Suprapubic skin (tissue), 4 donors: ENCODE measurements at places on chromosomes 12 and 14. TPM values are rescaled to one million over a fixed set of nuclear protein-coding genes. Genes with fewer than 3 reads are reported as not detected.

Gene RPS6KL1
- total RNA-seq, result 1.6 TPM

Gene ASB2
- total RNA-seq, result 1.0 TPM

Gene PLEKHH1
- total RNA-seq, result 15.3 TPM

Gene POU6F1
- 9.4 TPM for total RNA-seq

Gene KLRK1
- 0.51 TPM for total RNA-seq

GRCh38 chr12:121939186-121939585, 20.8 kb downstream of the CFAP251 start:
- H3K27me3 ChIP-seq, result no peaks in the 10 kb centered on the region
- H3K36me3 ChIP-seq, result peaks cover 8% of the 10 kb centered on the region
- DNase-seq, result peak; percentile 17
- H3K4me1 ChIP-seq, result no peaks in the 10 kb centered on the region
- no peak overlapping the region for H3K27ac ChIP-seq
- no peak overlapping the region for H3K4me3 ChIP-seq

DNA sequence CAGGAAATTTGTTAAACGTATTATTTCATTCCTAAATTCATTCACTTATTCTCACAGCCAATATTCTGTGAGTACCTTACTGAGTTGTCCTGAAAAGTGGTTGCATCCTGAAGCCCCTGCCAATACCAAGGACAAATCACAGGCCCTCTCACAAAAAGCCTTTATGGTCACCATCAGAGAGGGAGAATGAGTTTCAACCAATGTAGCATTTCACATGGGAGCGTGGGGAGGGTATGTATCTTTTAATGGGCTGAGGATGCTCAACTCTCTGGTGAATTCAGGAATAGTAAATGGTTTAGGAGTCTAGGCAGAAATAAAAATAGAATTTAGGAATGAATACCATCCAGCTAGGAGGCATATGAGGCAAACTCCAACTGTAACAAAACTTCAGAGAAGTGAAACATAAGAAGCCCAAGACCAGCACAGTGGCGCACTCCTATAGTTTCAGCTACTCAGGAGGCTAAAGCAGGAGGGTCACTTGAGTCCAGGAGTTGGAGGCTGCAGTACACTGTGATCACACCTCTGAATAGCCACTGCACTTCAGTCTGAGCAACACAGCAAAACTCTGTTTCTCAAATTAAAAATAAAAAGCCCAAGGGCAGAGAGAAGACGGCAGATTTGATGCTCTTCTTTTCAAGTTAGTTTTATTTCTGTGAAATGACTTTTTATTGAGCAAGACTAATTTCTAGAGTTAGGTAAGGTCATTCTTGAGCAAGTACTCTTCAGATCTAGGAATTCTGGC, 142.7 kb downstream of the HMGA2 start:
- no peak overlapping the region for H3K4me3 ChIP-seq
- no peaks in the 10 kb centered on the region for H3K4me1 ChIP-seq
- no peaks in the 10 kb centered on the region for H3K36me3 ChIP-seq
- peaks cover 16% of the 10 kb centered on the region for H3K27me3 ChIP-seq
- no peak for DNase-seq
- H3K27ac ChIP-seq, result no peak overlapping the region

DNA sequence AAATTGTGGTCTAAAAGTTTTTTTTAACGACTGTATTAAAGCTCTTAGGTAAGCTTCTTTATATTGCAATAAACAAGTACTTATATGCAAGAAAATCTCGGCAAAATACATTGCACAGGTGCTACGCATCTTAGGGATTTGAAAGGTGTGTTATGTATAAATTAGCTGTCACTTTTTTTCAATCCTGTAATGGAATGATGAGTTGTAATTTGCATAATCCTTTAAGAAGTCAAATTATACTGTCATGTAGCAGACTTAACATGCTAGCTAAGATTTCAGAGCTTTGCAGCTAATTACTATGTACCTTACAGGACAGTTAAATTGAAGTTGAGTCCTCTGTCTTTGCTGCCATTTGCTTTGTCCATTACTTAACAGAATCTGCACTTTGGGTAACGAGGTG, 117.5 kb downstream of the NPAS3 start:
- no peak for DNase-seq
- no peak overlapping the region for H3K27ac ChIP-seq
- no peak overlapping the region for H3K4me3 ChIP-seq
- H3K36me3 ChIP-seq, result no peaks in the 10 kb centered on the region
- H3K27me3 ChIP-seq, result no peaks in the 10 kb centered on the region

- no peaks in the 10 kb centered on the region for H3K36me3 ChIP-seq
- H3K4me3 ChIP-seq, result no peak overlapping the region
- H3K27ac ChIP-seq, result no peak overlapping the region
- H3K27me3 ChIP-seq, result no peaks in the 10 kb centered on the region
- no peak for DNase-seq
Measured at GRCh38 chr12:93011100-93011499, 82.0 kb upstream of the EEA1 start.

- no peak for DNase-seq
- no peaks in the 10 kb centered on the region for H3K36me3 ChIP-seq
- no peak overlapping the region for H3K4me3 ChIP-seq
- peak overlapping the region; percentile 8 for H3K27ac ChIP-seq
- H3K4me1 ChIP-seq, result peaks cover 36% of the 10 kb centered on the region
Measured at GRCh38 chr14:61574514-61574807, 120.9 kb upstream of the HIF1A start.

- no peak for DNase-seq
- H3K27ac ChIP-seq, result no peak overlapping the region
- peaks cover 30% of the 10 kb centered on the region for H3K27me3 ChIP-seq
- peaks cover 7% of the 10 kb centered on the region for H3K4me1 ChIP-seq
- H3K36me3 ChIP-seq, result no peaks in the 10 kb centered on the region
Measured at GRCh38 chr12:52953181-52953841, 4.4 kb downstream of the KRT18 start.

- DNase-seq, result no peak
- H3K4me1 ChIP-seq, result no peaks in the 10 kb centered on the region
- peaks cover 42% of the 10 kb centered on the region for H3K36me3 ChIP-seq
- no peak overlapping the region for H3K27ac ChIP-seq
- no peak overlapping the region for H3K4me3 ChIP-seq
Measured at GRCh38 chr14:77554207-77554606, 55.6 kb upstream of the ISM2 start.

- no peaks in the 10 kb centered on the region for H3K36me3 ChIP-seq
- H3K4me3 ChIP-seq, result no peak overlapping the region
- H3K27me3 ChIP-seq, result no peaks in the 10 kb centered on the region
- H3K27ac ChIP-seq, result no peak overlapping the region
Measured at GRCh38 chr12:39103552-39104165, 198.3 kb upstream of the CPNE8 start.

DNA sequence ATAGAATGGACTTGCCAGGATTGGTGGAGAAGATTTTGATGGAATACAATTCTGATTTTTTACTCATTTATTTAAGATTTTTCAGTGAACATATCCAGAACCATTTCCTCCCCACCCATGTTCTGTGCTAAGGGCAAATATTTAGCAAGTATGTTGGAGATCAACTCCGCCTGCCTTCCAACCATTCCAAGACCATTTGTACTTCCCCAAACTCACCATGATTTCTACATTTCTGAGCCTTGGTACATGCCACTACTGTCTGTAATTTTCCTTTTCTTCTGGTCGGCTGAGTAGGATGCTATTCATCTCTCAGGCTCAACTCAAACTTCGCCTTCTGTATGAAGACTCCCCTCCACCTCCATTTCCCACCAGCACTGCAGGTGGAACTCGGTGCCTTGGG, 150.6 kb downstream of the NTF3 start:
- no peak overlapping the region for H3K27ac ChIP-seq
- peaks cover 3% of the 10 kb centered on the region for H3K27me3 ChIP-seq
- no peak overlapping the region for H3K4me3 ChIP-seq
- H3K36me3 ChIP-seq, result no peaks in the 10 kb centered on the region
- peaks cover 10% of the 10 kb centered on the region for H3K4me1 ChIP-seq

- H3K27me3 ChIP-seq, result no peaks in the 10 kb centered on the region
- peak overlapping the region; percentile 2 for H3K27ac ChIP-seq
- no peak for DNase-seq
- no peaks in the 10 kb centered on the region for H3K36me3 ChIP-seq
- no peaks in the 10 kb centered on the region for H3K4me1 ChIP-seq
Measured at GRCh38 chr12:89327486-89328094, 24.7 kb downstream of the DUSP6 start.

- H3K27ac ChIP-seq, result peak overlapping the region; percentile 41
- H3K4me1 ChIP-seq, result peaks cover 21% of the 10 kb centered on the region
- H3K36me3 ChIP-seq, result peaks cover 4% of the 10 kb centered on the region
Measured at GRCh38 chr12:1318327-1319031, 275.9 kb downstream of the FBXL14 start.

GRCh38 chr12:108594323-108594903, 3.5 kb downstream of the TMEM119 start:
- H3K27ac ChIP-seq, result no peak overlapping the region
- no peaks in the 10 kb centered on the region for H3K36me3 ChIP-seq
- no peak for DNase-seq
- H3K4me3 ChIP-seq, result no peak overlapping the region

GRCh38 chr14:100694579-100695422, 31.9 kb upstream of the DLK1 start:
- H3K27ac ChIP-seq, result no peak overlapping the region
- peaks cover 31% of the 10 kb centered on the region for H3K4me1 ChIP-seq
- no peaks in the 10 kb centered on the region for H3K36me3 ChIP-seq
